ENCODE measurements at places on chromosomes 1 and 21.

GRCh38 chr1:64624808-64625207 lies 120.1 kb upstream of the RAVER2 start:
- DNase-seq, result no peak

DNA sequence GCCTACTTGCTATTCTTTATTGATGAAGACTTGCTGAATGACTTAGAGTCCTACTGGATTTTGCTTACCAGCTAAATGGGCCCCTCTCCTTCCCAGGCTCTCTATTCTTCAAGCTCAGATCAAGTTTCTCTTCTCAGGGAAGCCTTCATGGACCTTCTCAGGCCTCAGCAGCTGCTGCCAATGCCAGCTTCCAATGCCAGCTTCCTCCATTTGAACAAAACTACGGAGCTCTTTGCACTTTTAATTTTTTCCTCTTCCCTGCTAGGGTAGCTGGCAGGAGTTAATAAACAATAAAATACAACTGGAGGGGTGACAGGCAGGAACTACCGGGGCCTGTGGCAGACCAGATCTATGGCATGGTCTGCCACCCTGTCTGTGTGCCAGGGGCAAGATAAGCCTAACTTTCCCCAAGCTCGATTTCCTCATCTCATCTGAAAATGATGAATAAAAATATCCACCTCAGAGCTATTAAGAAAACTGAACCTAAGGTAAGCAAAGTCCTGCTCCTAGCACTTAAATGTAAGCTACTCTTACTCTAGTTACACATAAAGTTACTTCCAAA lies 995 bp upstream of the IPO13 start:
- no peak for DNase-seq

DNA sequence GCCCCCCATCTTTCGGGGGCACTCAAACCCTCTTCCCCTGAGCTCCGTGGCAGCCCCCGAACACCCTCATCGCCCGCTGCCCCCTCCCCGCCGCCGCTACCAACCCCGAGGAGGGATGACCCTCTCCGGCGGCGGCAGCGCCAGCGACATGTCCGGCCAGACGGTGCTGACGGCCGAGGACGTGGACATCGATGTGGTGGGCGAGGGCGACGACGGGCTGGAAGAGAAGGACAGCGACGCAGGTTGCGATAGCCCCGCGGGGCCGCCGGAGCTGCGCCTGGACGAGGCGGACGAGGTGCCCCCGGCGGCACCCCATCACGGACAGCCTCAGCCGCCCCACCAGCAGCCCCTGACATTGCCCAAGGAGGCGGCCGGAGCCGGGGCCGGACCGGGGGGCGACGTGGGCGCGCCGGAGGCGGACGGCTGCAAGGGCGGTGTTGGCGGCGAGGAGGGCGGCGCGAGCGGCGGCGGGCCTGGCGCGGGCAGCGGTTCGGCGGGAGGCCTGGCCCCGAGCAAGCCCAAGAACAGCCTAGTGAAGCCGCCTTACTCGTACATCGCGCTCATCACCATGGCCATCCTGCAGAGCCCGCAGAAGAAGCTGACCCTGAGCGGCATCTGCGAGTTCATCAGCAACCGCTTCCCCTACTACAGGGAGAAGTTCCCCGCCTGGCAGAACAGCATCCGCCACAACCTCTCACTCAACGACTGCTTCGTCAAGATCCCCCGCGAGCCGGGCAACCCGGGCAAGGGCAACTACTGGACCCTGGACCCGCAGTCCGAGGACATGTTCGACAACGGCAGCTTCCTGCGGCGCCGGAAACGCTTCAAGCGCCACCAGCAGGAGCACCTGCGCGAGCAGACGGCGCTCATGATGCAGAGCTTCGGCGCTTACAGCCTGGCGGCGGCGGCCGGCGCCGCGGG lies 837 bp downstream of the FOXD3 start:
- peak; percentile 24 for DNase-seq

- no peak for DNase-seq
Observed at GRCh38 chr1:226369110-226369509, 38.8 kb downstream of the PARP1 start.
